ENCODE measurements at places on chromosomes 12 and 14.

DNA sequence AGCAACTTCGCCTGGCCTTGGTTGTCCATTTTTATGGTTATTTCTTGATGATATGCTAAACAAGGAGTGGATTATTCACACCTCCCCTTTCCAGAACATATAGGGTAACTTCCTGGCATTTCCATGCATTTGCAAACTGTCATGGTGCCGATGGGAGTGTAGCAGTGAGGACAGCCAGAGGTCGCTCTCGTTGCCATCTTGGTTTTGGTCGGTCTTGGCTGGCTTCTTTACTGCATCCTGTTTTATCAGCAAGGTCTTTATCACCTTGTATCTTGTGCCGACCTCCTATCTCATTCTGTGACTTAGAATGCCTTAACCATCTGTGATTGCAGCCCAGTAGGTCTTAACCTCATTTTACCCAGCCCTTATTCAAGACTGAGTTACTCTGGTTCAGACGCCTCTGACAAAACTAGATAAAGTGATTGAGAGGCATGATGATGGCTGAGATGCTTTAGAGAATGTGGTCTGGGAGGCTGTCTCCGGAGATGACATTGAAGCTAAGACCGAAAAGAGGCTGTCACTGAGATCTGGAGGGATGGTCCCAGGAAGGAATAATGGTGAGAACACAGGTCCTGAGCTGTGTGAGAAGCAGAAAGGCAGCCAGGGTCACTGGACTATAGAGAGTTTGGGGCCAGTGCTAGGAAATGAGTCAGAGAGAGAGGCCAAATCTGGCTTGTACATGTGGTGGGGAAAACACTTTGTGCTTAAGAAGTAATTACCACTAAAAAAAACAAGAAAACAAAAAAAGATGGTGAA, 2.9 kb downstream of the GLT1D1 start:
- DNase-seq: no peak

DNA sequence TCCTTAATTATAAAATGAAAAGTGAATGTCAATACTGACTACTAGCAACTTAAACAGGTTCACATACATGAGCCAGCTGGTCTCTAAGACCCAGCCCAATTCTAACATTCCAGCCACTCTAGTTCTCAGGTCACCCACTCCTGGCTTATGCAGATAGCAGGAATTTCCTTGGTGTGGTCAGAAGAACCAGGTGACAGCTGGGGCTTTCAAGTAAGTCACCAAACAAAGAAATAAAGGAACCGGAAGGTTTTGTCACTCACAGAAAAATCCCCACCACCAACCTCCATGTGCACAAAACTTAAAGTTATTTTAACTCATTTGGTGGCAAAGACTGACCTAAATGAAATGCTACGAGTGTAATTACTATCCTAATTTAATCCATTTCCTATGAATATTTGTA, 129.6 kb upstream of the CDKN3 start:
- DNase-seq: no peak

GRCh38 chr12:116731801-116732200, 6.1 kb downstream of the SPRING1 start:
- no peak for DNase-seq

DNA sequence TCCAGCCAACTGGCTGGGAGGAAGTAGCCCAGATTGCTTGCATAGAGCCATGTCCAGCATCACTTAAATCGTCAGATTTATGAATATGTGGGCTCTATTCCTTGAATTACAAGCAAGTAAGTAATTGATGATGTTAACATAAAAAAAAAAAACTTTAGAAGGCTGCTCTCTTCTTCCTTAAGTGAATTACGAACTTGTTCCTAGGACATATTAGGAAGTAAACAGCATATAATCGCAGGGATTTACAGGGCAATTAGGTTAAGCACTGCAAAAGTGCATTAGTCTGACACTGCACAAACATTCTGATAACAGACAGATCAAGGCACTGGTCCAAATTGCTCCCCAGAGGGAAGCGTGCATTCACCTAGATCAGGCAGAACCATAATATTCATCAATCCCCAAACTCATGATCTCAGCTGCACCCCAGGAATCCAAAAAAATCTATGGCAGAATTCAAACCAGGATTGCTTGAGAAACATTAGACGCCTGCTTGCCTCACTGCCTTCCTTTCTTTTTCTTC, 293.2 kb downstream of the TMEM132D start:
- no peak for DNase-seq

DNA sequence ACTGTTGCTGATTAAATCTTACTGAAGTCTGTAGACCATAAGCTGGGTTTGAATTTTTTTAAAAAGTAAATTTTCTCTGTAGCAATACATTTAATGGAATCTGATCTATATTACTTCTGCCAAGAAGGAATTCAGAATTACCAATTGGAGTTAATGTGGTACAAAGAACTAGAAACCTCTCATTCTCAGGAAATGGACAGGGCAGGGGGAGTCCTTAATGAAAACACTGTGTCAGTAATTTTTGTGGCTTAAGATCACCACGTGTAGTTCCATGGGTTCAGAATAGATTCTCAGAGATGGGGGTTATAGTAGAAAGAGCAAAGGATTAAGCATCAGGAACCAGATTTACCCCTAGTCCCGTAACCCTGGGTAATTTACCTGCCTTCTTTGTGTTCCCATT, 30.3 kb downstream of the FBXL14 start:
- no peak for DNase-seq

DNA sequence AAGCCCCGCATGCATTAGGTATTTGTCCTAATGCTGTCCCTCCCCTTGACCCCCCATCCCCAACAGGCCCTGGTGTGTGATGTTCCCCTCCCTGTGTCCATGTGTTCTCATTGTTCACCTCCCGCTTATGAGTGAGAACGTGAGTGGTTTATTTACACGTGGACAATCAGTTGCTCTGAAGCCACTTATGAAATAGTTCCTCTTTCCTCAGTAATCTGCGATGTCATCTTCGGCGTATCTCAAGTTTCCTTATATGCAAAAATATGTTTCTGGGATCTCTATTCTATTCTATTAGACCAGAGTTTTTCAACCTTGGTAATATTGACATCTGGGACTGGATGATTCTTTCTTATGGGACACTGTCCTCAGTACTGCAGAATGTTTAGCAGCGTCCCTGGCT, 56.0 kb upstream of the DCD start:
- no peak for DNase-seq

GRCh38 chr12:11969437-11970154, 101.1 kb upstream of the BCL2L14 start:
- DNase-seq: no peak

GRCh38 chr12:59408431-59408830, 187.4 kb upstream of the SLC16A7 start:
- DNase-seq: no peak

DNA sequence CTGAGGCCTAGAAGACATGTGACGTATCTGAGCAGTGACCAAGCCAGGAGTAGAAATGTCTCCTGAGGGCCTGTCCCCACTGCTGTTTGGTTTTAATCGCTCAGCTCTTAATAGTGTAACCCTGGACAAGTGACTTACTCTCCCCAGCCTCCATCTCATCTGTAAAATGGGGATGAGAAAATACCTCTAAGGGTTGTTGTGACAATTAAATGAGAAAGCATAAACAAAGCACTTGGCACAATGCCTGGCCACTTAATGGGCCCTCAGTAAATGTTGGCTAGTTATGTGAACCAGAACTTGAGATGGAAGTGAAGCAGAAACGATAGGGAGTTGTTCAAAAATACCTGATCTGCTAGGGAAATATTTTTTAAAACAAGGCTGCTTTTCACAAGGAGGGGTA, 58.2 kb downstream of the HMGA2 start:
- DNase-seq: no peak

GRCh38 chr12:23581913-23582312, 367.6 kb downstream of the SOX5 start:
- DNase-seq: no peak

- DNase-seq: no peak
Measured at GRCh38 chr14:73842201-73842600, 9.4 kb upstream of the PTGR2 start.

DNA sequence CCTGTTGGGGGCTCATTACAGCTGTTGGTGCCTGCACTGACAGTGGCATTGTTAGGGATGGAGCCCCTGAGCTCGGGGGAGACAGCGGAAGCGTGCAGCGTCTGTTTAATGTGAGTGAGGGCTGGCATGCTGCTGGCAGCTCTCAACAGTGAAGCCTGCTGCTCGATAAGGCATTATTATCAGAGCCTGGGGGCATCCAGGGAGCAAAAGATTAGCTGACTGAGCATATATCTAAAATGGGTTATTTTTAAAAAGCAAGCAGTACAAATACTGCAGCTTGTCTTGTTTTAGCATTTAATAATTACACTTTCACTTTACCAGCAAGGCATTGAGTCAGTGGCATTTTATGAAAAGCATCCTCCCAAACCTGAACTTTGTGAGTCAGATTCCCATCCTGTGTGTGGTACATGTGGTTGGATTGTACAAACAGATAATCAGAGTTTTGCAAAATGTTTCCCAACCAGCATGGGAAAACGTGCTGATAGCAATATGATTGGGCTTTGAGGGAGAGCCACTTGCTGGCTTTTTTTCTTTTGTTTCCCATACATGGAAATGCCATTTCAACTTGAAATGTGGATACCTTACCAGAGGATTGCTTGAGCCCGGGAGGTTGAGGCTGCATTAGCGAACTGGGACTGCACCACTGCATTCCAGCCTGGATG, 150.8 kb downstream of the PRKCH start:
- DNase-seq: peak; percentile 52

DNA sequence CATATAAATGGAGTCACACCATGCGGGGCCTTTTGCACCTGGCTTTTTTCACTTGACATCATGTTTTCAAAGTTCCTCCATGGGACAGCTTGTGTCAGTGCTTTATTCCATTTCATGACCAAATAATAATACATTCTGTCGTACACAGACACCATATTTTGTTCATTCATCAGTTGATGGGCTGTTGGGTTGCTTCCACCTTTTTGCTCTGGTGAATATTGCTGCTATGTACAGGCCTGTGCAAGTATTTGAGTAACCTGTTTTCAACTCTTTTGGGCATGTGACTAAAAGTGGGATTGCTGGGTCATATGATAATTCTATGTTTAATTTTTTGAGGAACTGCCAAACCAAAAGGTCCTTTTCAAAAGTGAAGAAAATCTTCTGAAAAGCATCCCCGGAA, 46.9 kb downstream of the HCAR2 start:
- DNase-seq: no peak

GRCh38 chr14:55255979-55256378, 15.2 kb upstream of the FBXO34 start:
- no peak for DNase-seq

DNA sequence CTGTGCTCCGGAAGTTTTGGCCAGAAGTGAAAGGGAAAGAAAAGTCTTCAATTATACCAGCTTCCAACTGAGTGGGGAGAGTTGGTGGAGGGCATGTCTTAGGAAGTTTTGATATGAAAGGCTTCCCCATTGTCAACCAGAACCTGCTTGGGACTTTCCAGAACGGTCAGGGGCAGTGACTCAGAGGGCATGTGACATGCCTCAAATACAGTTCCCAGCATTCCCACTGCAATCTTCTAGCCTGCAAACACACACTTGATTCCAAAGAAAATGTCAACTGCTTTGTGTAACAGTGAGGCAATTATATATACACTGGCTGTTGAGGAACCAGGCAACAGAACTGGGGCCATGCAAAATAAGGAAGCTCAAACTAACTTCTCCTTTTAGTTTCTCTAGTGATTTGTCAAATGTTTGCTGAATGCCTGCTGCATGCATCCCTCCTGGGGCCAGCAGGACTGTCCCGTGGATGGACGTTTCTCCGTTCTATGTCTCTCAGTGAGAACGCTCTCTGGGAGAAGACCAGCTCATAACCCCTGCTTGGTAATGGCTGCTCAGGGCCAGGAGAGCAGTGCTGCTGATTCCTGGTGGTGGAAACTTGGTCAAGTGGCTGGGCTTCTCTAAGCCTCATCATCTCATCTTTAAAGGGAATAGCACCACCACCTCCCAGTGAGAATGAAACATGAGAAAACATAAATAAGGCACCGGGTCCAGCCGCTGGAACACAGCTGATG, 18.3 kb downstream of the SLC25A47 start:
- DNase-seq: no peak

GRCh38 chr12:46608431-46609272, 217.1 kb downstream of the SLC38A4 start:
- DNase-seq: no peak

DNA sequence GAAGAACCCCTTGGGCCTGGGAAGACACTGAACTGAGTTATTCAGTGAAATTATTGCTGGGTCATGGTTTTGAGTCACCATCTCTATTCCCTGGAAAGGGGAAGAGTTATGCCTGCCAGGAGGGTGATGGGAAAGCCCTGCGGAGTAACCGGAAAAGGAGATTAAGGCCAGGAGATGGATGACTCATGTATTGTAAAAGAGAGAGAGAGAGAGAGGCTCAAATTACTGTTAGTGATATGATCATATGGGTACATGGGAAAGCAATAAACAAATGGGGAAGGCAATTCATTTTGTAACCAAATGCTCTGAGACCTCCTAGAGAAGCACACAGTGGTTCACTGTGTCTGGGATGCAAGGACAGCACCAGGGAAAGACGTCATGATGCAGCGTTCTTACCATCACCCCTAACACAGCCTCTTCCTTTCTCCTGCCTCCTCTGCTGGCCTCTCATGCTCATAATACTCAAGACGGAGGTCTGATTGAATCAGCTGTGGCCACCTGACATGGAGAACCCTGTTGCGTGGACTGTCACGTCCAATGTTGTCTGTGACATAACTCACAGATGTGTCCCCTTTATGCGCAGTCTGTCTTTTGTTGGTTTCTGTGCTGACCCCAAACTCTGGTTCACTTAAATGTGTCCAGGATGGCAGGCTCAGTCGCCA, 243.7 kb downstream of the TMEM132D start:
- no peak for DNase-seq

DNA sequence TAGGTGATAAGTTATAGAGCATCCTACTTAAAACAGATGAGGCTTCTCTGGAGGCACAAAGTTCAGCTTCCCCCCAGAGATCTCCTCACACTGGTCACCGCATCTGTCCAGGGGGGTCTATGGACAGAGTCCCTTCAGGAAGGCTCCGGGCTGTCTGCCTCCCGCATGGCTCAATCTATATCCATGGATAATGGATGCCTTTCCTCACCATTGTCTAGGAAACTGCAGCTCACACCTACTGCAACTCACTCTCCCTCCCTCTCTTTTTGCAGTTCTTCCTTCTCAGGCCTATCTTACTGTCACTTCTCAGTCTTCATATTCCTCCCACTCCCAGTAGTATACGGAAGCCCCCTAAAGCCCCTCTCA, 100.6 kb upstream of the BCL2L14 start:
- DNase-seq: no peak

GRCh38 chr14:76837524-76837923, 11.3 kb downstream of the LRRC74A start:
- DNase-seq: no peak

GRCh38 chr14:93943052-93943451, 15.9 kb downstream of the FAM181A start:
- no peak for DNase-seq

- DNase-seq: peak; percentile 57
Measured at GRCh38 chr12:121036810-121037326, 2.2 kb downstream of the OASL start.

GRCh38 chr12:109475121-109475520, 2.0 kb downstream of the KCTD10 start:
- DNase-seq: no peak

Measured in activated T-cell treated with anti-CD3 and anti-CD28 coated beads, Interleukin-2, amount 50 U/mL, for 48 hours (primary cell).